ENCODE measurements at places on chromosomes 7 and 10.

- no peak for DNase-seq
Observed at GRCh38 chr7:128705891-128706333, 33.2 kb upstream of the CALU start.

DNA sequence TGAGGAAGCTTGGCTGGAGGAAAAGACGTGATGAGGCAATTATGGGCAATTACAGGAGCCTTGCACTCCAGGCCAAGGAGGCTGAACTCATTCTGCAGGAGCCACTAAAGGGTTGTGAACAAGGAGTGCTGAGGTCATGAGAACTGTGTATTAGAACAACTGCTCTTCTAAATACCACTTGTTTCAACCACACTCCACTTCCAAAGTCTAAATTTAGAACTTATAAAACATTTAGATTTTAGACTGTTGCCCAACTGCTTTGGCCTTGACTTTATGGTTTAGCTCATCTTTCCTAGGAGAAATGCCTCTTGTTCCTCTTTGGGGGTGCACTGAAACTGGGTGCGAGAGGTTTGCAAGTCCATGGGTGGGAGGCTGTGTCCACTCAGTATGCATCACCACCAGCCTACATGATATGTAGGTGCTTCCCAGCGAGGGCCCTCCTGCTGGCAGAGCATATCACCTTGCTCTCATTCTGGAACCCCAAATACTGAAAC is 199.7 kb upstream of the AOAH start:
- no peak for DNase-seq

DNA sequence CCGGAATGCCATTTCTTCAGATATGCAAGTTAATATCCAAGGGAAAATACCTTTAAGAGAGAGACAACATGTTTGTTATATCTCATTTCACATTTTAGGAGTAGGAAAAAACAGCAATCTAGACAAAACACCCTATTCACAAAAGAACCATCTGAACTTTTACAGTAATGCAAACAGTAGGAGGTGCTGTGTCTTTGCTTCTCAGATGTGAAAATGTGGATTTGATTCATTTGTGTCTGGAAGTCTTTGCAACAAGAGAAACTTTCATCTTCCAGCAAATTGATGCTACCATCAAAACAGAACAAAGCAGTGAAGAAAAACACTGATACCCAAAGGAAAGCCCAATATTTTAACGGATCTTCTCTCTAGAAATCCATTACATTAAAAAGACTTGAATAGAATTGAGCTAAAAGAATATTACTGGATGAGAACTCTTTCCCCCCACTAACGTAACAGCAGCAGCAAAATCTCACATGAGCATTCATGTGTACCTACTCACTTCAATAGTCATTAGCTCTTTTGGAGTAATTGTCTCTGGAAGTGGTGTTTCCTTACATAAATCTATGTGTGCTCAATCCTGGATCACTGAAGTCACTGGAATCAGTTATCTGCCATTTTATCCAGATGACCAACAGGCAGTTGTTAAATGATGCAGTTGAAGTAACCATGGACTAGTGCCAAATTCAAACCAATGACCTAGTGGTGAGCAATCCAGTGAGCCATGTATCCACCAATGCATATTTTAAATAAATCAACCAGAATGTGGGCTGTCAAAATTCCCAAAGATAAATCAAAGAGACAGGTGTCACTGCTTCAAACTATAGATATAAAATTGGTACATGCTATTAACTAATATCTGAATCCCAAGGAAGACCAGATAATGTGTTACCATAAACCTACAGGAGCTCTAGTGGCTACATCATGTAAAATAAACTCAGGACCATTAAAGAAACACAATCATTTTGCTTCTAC is 1.8 kb downstream of the SEMA3C start:
- no peak for DNase-seq

GRCh38 chr7:5282543-5283316 is at the start of gene SLC29A4:
SLC29A4 (plus strand) TSS chr7:5282943; CDS start chr7:5287817, 4,874 bp downstream.
- DNase-seq, result no peak

All from GM18507 (cell line).